ENCODE measurements at places on chromosomes 2 and 18.

GRCh38 chr2:228649447-228649846 lies 468.0 kb upstream of the SPHKAP start:
- DNase-seq = no peak

DNA sequence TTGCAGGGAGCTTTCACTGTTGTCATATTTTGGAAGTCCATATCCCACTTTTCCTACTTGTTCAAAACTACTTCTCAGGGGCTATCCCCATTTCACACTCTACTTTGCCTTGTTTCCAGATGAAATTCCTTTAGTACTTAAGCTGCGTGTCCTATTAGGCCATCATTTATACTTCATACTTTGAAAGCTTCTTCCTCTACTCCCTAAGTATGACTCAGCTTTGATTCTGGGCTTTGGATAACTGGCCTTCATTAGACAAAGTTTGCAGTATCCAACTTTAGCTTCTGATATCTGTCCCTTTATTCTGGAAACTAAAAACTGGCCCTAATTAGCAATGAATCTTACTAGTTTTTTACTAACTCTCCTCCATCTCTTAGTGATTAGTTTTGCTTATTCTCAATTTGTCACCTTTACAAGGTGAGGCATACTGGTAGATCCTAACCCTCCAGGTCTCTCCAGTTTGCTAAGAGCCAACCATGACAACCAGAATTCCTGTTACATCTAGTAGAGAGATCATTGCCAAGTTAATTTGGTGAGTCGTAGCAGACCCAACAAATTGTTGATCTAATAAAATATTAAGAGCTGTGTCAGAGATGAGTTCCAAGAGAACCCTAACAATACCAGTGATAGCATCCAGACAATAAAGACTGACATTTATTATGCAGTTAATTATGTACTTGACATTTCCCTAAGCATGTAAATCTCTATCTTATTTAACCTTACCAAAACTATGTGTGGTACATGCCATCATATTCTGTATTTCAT lies 31.2 kb upstream of the ITGAV start:
- no peak for DNase-seq

DNA sequence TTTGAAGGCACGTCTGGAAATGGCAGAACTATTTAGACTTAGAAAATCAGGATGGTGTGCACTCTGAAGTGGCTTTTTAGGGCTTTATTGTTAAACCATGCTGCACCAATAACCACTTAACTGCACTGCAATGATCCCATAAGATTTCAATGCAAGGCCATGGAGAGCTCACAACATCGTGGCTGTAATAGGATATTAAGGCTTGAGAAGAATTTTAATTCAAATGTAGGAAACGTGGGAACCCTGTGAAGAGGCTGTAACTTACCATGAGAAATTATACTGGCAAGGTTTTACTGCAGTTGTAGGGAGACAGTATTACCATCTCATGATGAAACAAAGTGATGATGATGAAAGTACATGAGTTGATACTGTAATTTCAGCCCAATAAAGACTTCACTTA lies 242.5 kb downstream of the AFF3 start:
- DNase-seq = no peak

DNA sequence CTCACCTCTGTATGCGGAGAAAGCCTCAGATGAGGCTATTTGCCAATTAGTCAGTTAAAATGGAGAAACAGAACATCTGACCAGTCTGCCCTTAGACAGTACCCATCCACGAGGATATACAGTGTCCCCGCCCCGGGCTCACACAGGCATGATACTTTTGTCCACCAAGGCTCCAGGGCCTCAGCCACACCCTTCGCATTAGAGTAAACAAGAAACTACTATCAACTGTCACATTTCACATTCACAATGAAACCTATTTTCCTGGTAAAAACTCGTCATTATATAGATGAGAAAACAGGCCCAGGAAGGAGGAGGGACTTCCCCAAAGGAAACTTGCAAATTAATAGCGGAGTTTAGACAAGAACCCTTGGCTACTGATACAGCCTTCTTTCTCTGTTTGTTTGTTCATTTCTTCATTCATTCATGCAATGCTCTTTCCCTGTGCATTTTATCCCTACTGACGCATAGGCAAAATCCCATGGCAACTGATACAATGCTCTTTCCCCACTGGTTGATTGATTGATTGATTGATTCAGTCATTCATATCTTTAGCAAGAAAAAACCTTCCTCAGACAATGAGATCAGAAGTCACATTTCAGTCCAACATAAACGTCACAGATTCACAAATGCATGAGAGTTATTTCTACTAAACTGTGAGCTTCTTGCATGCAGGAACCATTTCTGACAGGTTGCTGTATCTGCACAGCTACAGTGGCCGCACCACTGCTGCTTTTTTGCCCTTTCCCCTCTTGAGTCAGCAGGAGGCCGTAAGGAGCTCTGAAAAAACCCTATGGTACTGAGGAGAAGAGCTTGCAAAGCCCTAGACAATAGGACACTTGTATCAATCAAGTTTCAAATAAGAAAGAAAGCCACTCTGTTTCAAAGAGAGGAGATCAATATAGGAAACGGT lies 777.1 kb downstream of the RNF144A start:
- DNase-seq = no peak

GRCh38 chr2:59025157-59025757 lies 784.1 kb upstream of the FANCL start:
- DNase-seq = no peak

DNA sequence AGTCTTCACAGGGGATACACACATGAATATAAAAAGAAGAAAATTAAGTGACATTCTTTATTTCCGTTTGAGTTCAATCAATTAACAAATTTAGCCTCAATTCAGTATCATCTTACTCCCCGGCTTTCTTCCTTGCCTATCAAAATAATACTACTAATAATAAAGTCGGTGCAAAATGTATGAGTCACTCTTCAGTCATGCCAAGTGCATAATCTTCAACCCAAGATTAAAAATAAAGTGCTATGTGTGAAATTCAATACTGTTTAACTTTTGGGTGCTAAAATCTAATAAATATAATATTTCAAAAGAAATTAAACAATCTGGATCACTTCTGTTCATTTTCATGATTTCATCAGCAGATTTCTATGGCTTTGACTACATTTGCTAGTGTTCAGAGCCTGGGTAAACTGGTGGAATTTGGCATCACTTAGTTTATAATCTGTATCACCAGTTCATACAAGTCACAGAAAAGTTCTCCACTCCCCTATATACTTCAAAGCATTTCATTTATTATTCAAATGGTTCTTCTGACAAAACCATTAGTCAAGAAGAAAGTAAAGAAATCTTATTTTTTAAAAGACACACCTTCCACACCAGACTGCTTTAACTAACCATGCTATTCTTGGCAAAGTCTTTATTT lies 183.6 kb downstream of the THADA start:
- no peak for DNase-seq

DNA sequence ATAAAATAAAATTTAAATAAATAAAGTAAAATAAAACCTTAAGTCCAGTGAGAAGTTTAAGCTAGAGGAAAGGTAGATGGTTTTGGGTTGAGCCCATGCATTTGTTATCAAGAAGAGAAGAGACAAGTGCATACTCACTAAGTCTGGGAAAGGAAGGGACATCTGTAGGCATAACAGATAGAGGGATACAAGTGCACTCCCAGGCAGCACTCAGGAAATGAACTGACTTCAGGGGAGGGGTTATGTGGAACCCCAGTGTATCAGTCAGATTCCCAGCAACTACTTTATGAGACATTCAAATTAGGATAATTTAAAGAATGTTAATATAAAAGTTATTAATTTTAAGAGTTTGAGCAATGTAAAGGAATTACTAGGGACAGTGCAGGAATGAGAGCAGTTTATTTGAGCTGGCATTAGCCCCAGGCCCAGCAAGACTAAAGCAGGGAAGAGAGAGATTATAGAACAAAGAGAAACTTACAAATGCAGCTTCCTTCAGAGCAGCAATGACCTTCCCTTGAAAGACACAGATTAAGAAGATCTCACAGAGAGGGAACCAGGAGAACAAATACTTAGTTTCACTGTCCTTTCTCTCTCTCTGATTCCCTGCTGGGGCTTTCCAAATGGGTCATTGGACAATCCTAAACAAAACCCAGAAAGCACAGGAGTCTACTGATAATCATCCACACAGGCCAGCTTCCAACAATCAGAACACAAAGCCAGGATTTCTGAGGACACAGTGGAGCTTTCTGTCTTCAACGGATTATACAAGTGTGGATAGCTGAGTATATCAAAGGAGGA lies 109.7 kb downstream of the ERBB4 start:
- DNase-seq = no peak

DNA sequence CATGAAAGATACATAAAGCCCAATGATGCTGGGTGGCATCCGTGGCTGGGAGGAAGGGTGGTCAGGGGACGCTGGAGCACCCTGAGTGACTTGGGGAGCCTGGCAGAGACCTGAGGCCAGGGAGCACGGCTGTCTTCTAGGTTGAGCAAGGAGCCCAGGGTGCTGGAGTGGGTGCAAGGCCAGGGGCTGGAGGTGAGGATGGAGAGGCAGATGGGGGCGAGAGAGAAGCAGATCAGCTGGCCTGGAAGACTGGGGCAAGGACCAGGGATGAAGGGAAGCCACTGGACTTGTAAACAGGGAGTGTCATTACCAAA lies 52.2 kb downstream of the FAM178B start:
- no peak for DNase-seq

DNA sequence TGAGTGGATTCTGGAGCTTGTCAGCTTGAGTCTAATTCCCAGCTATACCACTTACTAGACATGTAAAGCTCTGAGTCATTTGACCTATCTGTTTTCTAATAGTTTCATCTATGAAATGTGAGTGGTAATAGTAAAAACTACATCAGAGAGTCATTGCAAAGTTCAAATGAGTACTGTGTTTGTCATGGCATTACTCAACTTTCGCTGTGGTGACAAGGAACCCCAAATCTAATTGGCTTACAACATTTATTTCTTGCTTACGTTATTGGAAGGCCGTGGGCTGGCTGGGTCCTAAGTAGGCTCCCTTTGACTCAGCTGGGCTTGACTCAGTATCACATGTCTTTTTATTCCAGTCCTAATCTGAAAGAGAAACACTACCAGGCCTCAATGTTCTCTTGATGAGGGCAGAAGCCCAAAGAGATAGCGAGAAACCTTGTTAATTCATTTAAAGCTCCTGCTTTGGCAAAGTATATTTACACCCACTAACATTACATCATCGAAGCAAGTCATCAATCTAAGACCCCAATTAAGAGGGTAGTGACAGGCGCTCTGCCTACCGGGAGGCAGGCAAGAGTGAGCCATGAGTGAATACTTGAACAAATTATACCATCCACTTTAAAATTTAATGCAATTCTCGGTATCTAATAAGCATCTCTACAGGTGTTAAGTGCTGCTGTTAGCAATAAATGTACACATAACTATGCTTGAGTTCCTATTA lies 431.8 kb upstream of the SPHKAP start:
- peak; percentile 52 for DNase-seq

- no peak for DNase-seq
Observed at GRCh38 chr2:176399074-176399598, 129.9 kb downstream of the MTX2 start.

DNA sequence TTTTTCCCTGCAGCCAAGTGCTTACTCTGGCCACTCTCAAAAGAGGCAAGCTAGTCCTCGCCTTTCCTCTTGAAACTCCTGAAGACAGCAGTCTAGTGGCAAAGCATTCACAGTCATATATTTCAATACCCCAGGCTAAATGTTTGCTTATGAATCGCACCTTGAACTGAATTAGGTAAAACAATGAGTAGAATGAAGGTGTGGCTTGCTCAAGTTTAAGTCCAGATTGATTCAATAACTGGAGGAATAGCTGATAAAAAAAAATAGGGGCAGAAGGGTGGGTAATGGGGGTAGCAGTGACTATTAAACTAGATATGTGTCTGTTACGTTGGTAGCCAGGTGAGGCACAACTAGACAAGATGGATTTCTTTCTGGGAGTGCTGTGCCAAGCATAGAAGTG lies 88.2 kb upstream of the EPB41L3 start:
- no peak for DNase-seq

DNA sequence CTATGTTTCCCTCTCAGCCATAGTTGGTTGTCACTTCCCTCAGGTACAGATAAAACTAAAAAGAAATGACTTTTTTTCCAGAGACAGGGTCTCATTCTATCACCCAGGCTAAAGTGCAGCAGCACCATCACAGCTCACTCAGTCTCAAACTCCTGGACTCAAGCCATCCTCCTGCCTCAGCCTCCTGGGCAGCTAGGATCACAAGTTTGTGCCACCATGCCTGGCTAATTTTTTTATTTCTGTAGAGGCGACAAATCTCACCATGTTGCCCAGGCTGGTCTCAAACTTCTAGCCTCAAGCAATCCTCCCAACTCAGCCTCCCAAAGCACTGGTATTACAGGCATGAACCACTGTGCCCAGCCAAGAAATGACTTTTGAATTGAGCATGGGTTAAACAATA lies 8.2 kb downstream of the ROCK2 start:
- DNase-seq = no peak

DNA sequence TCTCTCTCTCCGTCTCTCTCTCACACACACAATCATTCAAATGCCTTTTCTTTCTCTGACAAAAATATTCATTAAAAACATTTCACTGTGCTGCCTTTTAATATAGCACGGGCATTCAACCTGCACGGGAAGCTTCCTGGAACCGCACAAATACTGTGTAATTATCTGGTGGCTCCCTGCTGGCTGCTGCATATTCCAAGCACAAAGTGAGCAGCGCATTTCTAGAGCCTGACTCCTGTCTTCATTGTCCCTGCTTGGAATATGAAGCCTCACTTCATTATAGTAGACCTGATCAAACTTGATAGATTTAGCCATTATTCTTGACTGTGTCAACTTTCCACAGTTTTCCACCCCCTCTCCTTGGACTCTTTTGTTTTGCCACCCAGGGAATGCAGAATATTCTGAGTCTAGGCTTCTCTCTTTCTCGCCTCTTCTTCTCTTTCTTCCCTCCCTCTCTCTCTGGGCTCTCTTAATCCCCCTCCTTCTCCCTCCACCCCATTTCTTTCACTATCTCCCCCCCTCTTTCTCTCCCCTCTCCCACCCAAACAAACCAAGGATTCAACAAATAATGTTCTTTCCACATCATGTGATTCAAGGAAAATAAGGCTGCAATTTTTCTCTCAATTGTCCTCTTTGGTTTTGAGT lies 672.1 kb upstream of the FANCL start:
- peak; percentile 73 for DNase-seq

- DNase-seq = no peak
Observed at GRCh38 chr2:238582159-238582558, 155.4 kb downstream of the ASB1 start.

All from NCI-H2081 treated with DMSO at 0.1 percent for 48 hours (cell line).